ENCODE measurements at places on chromosomes 1 and 21.

DNA sequence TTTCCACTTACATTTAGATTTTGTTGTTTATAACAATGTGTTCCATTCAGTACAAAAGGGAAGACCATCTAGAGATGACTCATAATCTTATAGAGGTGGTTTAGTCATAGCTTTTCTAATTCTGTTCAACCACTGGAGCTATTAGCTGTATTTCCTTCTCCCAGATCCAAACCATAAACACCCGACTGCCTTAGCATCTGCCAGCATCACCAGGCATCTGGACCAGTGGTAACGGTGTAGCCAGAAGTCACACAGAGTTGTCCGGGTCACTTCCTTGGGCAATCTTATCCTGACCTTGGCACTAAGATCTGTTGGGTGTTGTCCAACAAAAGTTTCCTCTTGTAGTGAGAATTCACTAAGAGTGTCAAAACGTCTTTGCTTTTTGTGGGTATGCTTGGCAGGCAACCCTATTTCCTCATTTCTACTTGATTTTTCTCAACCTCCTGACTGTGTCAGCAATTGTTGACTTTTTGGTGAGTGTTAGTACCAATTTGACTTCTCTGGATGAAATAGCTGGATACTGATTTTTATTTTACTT, 372.1 kb upstream of the B3GALT2 start:
- DNase-seq, result no peak

DNA sequence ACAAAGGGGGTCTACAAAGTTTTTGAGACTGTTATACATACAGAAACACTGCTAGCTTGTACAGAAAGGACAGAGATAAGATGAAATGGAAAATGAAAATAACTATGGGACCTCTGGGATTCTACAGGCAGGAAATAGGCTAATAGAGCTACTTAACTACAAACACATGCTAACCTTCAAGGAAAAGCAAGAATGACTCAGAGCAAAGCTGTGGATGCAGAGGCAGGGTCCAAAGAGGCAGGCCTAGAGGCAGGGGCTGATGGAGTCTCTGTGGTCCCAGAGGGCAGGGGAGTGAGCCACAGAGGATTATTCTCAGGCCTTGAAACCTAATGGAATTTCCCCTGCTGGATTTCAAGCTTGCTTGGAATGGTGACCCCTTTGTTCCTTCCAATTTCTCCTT, 18.7 kb upstream of the GOLT1A start:
- no peak for DNase-seq

- DNase-seq, result no peak
Observed at GRCh38 chr1:119974013-119974412, 77.7 kb upstream of the ADAM30 start.

GRCh38 chr1:34370748-34371147, 194.0 kb downstream of the C1orf94 start:
- DNase-seq, result no peak

- no peak for DNase-seq
Observed at GRCh38 chr1:235953801-235954200, 87.1 kb upstream of the LYST start.

- no peak for DNase-seq
Observed at GRCh38 chr1:38852780-38853179, 6.8 kb downstream of the RRAGC start.

DNA sequence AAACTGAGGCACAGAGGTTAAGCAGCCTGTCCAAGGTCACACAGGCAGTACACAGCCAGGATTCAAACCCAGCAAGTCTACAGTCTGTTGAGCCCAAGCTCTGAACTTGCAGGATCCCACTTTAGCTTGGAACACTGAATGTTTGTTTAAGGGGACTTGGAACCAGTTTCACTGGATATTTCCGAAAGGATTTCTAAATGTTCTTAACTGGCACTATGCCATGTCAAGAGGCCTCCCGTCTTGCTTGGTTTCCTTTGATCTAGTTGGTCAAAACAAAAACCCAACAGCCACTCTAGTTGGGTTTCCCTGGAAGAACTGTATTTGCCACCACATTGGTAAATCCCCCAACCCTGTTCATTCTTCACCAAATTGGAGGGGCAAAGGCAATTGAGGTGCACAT, 317.6 kb upstream of the KAZN start:
- no peak for DNase-seq

- no peak for DNase-seq
Observed at GRCh38 chr1:7784492-7785071, 491 bp downstream of the PER3 start.

DNA sequence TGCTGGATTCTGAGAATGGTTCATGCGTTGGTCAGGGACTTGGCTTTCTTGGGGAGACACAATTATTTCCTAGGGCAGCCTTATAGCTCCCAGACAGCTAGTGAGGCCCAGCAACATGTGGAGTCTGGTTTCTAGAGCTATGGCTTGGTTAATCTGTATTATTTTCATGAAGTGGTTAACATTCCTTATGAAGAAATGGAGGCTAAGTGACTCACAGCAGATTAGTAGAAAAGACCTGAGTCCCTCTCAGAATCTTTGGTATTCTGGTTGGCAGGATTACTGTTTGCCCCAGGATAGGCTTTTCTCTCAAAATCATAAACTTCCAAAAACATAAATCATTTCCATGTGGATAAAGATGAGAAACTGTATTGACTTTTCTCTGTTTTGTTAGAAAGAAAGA, 42.3 kb downstream of the DUSP10 start:
- no peak for DNase-seq

DNA sequence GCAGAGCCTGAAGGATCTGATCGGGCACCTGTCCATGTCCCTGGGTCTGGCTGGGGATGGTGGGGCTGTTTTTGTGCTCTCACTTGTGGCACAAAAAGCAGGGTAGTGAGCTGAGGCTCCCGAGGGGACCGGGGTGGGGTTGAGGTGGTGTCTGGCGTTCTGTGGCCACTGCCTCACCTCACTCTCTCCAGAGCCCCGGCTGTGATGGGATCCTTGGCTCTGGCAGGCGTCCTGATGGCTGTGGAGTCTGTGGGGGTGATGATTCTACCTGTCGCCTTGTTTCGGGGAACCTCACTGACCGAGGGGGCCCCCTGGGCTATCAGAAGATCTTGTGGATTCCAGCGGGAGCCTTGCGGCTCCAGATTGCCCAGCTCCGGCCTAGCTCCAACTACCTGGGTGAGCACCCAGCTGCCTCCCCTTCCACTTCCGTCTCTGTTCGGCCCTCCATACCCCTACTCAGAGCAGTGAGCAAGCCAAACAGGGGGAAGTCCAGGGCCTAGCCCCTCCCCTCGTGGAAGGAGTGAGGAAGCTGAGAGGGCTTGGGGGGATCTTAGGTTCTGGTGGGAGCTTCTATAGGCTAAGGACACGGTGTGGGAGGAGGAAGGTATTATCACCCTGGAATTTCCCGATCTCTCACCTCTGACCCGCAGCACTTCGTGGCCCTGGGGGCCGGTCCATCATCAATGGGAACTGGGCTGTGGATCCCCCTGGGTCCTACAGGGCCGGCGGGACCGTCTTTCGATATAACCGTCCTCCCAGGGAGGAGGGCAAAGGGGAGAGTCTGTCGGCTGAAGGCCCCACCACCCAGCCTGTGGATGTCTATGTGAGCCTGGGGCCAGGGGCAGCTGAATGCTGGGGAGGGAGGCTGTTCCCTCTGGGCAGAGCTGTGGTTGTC, 7.0 kb downstream of the ADAMTSL4 start:
- DNase-seq, result no peak

- DNase-seq, result no peak
Observed at GRCh38 chr1:21693732-21694131, 24.6 kb upstream of the RAP1GAP start.

All from neuronal stem cell (in vitro differentiated cells).